H4 (cell line): ENCODE measurements at places on chromosomes 5 and 9. TPM values are rescaled to one million over a fixed set of nuclear protein-coding genes. Genes with fewer than 3 reads are reported as not detected.

GRCh38 chr5:10505517-10506095, 58.3 kb upstream of the ANKRD33B start:
- DNase-seq, result no peak

DNA sequence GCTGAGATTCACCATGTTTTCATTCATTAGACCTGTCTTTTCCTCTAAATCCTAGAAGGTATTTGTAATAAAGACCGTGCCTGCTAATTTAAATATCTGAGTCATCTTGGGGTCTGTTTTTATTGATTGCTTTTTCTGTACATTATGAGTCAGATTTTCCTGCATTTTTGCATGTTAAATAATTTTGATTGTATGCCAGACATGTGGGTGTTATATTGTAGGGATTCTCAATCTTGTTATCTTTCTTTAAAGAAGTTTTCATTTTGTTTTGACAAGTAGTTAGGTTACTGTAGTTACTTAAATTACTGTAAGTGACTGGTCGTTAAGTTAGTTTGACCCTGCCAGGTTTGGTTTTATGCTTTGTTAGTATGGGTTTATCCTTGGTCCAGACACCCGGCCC, 35.1 kb downstream of the EXOSC2 start:
- no peak for DNase-seq

- no peak for DNase-seq
Observed at GRCh38 chr5:65455064-65455463, 26.7 kb downstream of the ADAMTS6 start.

GRCh38 chr9:109953813-109954497, 174.0 kb downstream of the PALM2AKAP2 start:
- DNase-seq, result no peak

DNA sequence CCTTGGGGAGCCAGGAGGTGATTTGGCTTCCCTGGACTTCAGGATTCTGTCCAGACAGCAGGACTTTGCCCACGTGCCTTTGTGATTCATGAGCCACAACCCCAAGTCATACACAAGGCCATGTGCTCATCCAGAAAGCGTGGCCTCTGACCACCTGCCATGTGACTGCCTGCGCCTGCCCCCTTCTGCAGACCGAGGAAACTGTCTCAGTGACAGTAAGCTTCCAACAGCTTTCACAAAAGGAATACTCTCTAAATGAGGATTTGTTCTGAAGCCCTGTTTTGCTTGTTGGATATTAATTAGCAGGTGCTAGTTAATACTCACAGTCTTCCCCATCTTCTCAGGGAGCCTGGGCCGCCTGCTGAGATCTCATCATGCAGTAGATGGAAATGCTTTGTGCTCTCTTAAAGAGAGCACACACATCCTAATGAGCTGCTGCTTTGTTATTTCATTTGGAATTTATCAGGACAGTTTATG, 36.9 kb upstream of the ANGPTL2 start:
- DNase-seq, result peak; percentile 83

DNA sequence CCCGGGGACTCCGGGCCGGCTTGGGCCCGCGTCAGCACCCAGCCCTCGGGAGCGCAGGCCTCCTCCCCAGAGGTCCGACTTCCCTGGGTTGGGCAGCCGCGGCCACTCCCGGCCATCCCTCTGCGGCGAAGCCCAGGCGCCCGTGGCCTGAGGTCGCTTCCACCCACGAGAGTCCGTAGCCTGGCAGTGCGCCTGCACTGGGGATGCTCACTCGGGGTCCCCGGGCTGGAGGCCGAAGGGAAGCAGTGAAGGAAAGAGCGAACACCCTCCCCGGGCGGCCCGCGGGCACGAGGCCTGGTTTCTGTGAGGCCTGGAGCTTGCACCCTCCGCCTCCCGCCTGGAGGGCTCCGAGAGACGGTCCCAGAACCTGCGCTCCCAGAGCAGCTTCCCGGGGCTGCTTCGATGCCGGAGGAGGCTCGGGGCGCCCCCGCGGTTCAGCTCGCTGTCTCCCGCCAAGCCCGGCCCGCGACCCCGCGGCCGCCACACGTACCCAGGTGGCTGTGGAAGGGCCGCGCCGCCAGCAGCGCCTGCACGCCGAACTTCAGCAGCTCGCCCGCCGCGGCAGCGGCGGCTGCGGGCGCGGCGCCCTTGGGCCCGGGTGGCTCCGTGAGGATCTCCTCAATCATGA, 607 bp downstream of the BARX1 start:
- no peak for DNase-seq

- no peak for DNase-seq
Observed at GRCh38 chr5:115289104-115289503, 7.3 kb downstream of the CCDC112 start.

The C1QTNF3 gene
- 0.17 and 0.76 TPM in 2 replicates for total RNA-seq

DNA sequence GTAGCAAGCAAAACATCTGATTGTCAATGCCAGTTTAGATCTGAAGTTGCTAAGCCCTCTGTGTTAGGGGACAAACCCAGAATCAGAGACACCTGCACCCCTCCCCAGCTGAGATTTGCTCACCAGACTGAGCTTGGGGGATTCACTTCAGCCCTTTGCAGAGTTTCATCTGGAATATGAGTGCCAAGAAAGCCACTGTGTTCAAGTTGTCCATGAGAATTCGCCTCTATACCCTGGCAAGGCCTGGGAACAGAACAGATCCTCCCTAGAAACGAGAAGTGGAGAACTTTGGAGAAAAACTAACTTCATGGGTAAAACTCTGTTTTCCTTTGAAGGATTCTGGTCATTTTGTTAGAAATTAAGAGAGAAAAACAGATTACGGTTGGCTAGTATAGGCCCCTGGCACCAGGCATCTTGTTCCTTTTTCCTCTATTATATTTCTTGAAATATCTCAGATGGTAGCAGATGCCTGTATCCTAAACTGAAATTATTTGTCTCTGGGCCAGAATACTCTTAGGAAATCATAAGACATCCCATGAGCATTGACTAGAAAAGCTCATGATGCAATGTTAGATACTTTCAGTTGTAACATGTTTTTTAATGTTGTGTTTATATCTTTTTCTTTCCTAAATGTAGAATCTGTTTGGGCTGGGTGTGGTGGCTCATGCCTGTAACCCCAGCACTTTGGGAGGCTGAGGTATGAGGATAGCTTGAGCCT, 64.4 kb downstream of the SNX18 start:
- no peak for DNase-seq

- no peak for DNase-seq
Observed at GRCh38 chr9:72843520-72844439, 109.1 kb downstream of the ALDH1A1 start.

The ITGA1 gene
- 16.0 and 23.8 TPM in 2 replicates for total RNA-seq

The IL33 gene
- not detected in 2 replicates for total RNA-seq

GRCh38 chr5:142689081-142689480, 3.2 kb upstream of the FGF1 start:
- DNase-seq, result no peak

DNA sequence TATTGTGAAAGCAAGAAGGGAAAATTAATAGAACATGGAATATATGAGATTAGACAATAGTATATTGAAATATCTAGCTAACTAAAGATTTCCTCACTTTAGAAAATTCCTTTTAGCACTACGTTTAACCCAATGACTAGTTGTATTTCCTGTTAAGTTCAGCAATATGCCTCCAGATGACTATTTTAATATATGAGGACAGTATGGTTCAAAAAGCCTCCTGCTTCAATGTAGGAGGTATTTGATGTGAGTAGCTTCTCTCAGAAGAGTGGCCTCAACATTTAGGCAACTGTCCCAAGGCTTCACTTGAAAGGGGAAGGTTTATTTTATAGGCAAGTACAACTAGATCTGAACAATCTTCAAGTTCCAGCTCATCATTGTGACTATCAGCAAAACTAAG, 2.0 kb upstream of the MEF2C start:
- no peak for DNase-seq

- peak; percentile 13 for DNase-seq
Observed at GRCh38 chr5:69497006-69497520, 4.5 kb downstream of the OCLN start.

DNA sequence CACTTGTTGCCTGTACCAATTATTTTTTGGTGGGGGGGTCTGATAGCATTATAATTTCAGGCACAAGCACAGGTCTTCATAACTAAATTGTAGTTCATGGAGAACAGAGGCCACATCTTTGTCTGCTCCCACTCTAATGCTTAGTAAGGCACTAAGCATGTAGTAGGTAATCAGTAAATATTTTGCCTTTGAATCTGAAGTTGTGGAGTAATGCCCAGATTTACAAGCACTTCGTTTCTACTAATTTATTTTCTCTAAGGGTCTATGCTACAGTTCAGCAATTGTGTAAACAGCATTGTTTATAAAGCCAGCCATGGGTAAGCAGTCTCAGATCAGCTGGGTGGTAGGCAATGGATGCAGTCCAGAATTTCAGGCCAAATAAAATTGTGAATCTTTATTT, 78.6 kb downstream of the GRIA1 start:
- no peak for DNase-seq

- peak; percentile 77 for DNase-seq
Observed at GRCh38 chr5:173456751-173457171, 128.5 kb upstream of the STC2 start.

DNA sequence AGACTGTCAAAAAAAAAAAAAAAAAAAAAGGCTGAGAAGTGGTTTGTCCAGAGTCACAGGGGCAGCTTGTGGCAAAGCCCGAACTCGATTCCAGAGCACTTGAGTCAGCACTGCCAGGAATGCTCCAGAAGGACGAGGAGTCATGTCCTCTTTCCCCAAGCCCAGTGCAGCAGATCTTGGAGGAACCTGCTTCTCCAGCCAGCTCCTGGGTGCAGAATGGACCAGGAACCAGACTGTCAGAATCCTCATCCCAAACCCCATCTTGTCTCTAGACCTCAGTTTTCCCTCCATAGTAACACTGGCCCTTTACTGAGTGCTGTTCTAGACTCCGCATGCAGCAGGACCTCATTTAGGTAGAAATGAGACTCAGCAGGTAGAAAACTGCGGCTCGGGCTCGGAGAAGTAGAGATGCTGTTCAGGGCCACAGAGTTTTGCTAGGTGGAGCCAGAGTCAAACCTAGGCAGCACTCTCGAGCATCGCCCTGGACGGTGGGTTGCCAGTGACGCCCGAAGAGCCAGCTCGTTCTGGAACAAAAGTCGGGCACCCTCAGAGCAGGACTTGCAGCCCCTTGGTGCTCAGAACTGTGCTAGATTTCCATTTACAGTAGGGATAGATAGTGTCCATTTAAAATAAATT, 15.4 kb downstream of the CD74 start:
- no peak for DNase-seq

- no peak for DNase-seq
Observed at GRCh38 chr5:116487045-116487444, 87.6 kb downstream of the SEMA6A start.
